ENCODE measurements at places on chromosomes 1 and 21.

- no peak for DNase-seq
Measured at GRCh38 chr1:33473900-33474299, 1.5 kb downstream of the ZSCAN20 start.

DNA sequence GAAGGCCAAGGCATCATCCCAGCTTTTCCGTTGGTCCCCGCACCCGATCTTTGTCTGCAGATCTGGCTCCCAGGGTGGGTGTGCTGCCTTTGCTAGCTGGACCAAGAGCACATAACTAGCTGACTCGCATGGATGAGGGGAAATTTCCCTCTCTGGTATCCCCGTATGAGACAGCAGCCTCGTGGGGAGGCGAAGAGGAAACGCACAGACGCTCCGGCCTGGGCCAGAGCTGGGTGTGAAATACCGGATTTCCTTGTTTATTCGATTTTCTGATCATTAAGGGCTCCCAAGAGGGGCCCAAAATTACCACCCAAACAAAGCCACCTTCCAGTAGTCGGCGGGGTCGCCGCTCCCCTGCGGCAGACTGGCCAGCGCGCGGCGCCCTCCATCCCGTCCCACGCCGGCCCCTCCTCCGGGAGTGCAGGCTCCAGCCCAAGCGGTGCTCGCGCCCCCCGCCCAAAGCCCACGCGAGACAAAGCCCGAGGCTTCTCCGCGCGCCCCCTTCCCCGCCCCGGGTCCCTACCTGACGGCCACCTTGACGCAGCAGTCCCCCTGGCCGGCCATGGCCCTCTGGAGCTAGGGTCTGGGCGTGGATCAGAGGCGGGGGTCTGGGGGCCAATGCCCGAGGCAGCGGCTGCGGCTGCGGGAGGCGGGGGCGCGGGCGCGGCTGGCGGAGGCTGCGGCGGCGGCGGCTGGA is 546 bp downstream of the KIF21B start:
- no peak for DNase-seq

DNA sequence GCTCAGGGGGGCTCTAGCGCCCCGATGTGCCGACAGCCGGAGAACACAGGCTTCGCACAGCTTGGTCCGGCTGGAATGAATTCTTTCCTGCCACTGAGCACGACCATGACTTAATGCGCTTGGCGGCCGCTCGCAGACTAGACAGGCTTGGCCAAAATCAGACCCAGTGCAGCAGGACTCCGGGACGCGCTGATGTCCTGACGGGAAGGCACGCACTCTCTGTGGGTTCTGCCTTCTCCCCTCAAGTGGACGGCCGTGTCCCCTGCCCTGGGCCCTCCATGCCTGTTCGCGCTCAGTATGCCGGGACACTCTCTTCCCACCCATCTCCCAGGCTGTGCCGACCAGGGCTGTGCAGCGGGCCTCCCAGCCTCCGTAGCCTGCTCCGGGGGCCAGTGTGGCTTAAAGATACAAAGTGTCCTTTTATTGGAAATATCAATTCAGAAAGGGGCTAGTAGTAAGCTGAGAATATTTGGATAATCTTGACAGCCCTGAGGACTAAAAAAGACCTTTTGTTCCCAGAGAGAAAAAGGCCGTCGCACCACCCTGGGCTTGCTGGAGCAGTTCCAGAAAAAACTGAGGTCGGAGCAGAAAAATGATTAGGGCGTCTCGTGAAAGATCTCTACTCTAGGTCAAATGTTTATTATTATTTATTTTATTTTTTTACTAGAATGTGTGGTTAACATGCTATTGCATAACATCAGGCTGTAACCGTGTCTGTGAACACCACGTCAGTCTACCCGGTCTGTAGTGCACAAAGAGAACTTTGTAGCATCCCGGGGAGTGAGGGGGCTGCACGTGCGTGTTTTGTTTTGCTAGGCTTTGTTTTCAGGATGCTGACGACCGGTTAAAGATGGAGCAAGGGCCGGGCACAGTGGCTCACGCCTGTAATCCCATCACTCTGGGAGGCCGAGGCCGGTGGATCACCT is 88.1 kb upstream of the ARHGEF16 start:
- no peak for DNase-seq

- DNase-seq, result no peak
Measured at GRCh38 chr1:40372658-40373322, 737 bp upstream of the SMAP2 start.

DNA sequence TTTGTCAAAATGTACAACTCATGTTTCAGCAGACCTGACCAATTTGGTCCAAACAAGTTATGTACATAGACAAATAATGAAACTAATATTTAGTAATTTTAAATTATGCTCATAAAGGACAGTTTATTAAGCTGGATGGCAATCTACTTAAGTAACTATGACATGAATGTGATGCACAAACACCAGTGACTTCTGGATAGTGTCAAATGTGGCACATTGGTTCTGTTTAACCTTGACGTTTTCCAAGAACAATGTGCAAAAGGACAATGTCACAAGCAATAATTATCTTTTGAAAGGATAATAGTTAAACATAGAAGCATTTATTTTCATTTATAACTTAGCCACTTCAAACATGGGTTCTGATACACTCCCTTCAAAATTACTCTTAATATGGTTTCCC is 80.0 kb downstream of the TRIM33 start:
- no peak for DNase-seq

GRCh38 chr1:77509051-77509492 is 173.4 kb downstream of the ZZZ3 start:
- no peak for DNase-seq

DNA sequence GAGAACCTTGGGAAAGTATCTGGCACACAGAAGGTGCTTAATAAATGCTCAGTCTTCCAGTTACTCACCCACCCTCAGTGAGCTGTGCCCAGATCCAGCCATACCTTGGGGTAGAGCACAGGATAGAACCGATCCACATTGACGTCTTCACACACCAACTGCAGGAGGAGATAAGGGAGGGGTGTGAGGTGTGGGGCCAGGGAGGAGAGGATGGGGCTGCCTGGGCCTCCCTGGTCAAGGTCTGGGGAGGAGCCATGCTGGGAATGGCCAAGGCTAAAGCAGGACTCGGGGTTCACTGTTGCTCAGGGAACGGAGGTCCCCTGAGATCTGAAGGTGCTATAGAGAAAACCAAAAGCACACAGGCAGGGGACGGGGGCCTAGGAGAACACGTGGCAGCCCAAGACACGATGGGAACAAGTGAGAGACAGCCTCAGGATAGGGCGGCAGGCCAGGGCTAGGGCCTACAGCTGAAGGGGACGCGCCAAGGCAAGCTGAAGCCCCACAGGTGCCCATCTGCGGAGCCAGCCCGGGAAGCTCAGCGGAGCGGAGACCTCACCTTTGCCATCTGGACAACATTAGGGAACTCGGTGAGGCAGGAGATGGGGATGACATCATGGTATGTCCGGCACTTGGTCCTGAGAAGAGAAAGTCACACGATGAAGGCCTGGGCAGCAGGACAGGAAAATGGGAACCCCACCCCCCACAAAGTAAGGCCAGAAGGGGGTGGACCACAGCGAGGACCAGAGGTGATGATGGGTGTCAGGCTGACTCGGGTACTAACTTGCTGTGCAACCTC is 55.9 kb downstream of the RAP1GAP start:
- DNase-seq, result no peak

- DNase-seq, result no peak
Measured at GRCh38 chr1:68516066-68516465, 19.2 kb upstream of the DEPDC1 start.

GRCh38 chr1:109917768-109918606 is 7.3 kb downstream of the CSF1 start:
- peak; percentile 63 for DNase-seq

GRCh38 chr1:9376886-9377333 is 84.2 kb downstream of the SPSB1 start:
- no peak for DNase-seq

DNA sequence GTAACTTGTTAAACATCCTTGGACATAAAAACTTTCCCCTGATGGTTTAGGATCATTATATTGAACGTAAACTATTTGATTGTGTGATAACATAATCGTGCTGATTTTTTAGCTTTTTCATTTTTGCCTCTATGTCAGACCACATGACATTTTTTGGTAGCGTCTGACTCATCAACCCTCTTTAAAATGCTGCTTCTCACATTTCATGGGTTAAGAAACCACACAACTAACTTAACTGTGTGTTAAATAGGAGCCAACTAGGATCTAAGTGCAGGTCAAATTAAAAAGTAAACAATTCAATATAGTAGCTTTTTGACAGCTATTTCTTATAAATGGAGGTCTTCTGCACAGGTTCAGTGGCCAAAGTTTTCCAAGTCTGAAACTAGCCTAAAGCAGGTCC is 9.8 kb downstream of the BTG3 start:
- DNase-seq, result no peak

- DNase-seq, result no peak
Measured at GRCh38 chr1:163163163-163163562, 39.6 kb downstream of the RGS5 start.

DNA sequence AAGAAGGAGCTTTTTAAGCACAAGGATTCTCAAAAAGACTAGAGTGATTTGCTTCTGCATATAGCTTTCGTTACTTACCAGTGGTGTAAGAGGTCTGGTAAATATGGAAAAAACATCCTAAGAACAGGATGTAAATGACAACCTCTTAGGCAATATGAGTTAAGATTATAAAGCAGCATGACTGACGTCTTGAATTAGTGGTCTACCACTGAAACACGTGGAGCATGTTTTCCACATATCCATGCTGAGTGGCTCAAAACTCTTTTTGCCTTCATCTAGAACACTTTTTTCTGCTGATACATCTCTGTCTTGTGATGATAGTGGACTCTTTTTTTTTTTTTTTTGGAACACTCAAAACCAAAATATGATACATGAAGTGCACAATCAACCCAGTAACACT is 44.6 kb downstream of the RCAN1 start:
- no peak for DNase-seq

DNA sequence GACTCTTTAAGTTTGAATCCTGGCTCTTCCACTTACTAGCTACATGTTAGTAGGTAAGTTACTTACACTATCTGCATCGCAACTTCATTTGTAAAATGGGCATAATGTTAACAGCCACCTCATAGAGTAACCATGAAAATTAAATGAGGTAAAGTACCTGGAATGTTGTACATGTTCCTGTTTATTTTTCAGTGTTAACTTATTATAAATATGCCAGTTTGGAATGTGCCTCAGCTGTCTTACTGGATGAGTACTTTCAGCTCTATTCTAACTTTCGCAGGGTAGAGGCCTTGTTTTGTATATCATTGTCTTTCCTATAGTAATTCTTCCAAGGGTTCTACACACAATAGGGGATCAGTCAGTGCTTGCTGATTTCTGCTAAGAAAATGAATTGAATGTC is 167.4 kb downstream of the DUSP10 start:
- no peak for DNase-seq

DNA sequence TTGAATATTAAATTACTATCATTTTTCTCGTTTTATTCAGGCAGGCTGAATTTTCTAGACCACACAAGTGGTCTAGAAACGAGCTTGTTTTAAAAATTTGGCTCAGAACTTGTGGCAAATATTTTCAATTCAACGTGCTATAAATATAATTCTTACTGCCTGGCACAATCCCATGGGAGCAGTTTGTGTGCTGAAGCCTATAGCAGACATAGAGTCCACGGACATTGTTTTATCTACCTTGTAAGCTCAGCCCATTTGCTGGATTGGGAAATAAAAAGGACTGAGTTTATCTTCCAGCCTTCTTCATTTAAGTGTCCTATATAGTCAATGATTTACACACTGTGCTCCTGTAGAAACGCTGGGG is 103.4 kb downstream of the ZBTB18 start:
- no peak for DNase-seq

DNA sequence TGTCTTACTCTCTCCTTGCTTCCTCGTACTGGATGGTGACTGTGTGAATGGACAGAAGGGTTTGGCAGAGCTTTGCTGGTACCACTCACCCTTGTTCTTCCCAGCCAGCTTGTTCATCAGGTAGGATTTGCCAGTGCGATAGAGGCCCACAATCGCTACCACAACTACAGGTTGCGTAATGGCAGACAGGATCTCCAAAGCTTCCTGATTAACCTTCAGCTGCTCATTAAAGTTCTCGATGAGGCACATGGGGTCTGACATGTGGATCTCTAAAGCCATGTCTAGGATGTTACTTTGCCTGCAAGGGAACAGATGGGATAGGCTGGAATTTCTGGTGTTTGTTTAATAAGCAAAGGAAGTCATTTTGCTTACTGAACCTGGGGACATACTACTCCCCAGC is 3.4 kb downstream of the GBP5 start:
- no peak for DNase-seq
